Pons (tissue), 1 donor: ENCODE measurements at places on chromosomes 4 and X.
A peak's percentile ranks its signal among the peaks of the same experiment; 100 is the strongest.

DNA sequence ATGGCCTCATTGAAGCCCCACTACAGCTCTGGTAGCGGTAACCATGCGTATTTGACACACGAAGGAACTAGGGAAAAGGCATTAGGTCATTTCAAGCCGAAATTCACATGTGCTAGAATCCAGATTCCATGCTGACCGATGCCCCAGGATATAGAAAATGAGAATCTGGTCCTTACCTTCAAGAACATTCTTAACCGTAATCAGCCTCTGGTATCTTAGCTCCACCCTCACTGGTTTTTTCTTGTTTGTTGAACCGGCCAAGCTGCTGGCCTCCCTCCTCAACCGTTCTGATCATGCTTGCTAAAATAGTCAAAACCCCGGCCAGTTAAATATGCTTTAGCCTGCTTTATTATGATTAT, 876 bp downstream of the HPRT1 start:
- DNase-seq = no peak

- DNase-seq = no peak
Measured at GRCh38 chrX:47610511-47610910, 9.1 kb downstream of the SYN1 start.

DNA sequence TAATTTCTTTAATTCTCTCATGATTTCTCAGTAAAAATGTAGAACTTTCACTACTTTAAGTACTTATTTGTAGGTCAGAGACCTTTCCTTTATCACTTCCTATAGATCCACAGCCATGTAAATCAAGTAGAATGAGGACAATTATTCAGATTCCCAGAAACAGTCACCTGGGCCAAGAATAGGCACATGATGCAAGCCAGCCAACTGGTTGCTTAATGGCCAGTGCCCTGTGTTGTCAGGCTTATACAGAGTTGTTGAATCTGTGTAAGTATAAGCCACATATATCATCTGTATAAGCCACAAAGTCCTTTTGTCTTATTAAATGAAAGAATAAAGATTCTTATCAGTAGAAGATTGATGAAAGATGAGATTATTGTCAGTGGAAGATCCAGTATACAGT, 5.2 kb downstream of the BANK1 start:
- no peak for DNase-seq

GRCh38 chr4:67327245-67328017, 217.9 kb downstream of the CENPC start:
- DNase-seq = peak; percentile 78

- no peak for DNase-seq
Measured at GRCh38 chr4:166546009-166546408, 673.0 kb downstream of the TLL1 start.

GRCh38 chrX:153684467-153685155, 3.1 kb upstream of the SLC6A8 start:
- DNase-seq = no peak

DNA sequence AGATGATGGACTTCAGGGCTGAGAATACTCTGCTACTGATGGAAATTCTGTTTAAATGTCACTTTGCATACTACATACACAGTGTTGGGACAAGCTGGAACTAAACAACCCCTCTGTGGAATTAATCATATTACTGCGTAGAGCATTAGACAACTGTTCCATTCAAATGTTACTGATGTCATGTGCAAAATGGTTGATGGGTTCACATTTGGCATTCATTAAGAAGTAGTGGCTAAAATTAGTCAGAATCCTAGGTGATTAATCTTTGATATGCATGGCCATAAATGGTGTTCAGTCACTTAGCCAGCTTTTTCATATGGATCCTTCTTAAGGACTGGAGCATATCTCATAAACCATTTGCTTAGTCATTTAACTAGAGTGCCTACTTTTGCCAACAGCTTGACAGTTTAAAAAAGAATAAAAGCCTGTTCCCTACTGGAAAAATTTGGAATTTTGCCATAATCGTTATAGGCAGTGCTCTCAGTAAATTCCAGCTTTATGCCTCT, 105.2 kb downstream of the RNF150 start:
- no peak for DNase-seq

- DNase-seq = no peak
Measured at GRCh38 chrX:122869171-122869570, 314.9 kb upstream of the GRIA3 start.

GRCh38 chrX:148540114-148540513, 39.7 kb downstream of the AFF2 start:
- DNase-seq = no peak

DNA sequence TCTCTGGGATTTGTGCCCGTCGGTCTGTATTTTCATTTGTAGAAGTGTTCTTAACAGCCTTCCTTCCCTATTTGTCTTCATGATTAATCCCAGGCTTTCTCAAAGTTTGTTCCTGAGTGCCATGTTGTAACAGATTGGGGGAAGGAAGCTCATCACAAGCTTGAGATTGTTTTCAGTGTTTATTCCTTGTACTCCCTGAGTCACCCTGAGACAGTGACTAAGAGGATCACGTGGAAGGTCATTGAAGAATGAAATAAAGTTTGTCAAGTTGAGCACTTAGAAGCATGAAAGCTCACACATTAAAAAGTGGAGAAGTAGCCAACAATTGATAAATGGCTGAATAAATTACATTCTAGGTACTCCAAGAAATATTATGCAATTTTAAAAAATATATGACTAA, 153.5 kb upstream of the FAM241A start:
- no peak for DNase-seq

DNA sequence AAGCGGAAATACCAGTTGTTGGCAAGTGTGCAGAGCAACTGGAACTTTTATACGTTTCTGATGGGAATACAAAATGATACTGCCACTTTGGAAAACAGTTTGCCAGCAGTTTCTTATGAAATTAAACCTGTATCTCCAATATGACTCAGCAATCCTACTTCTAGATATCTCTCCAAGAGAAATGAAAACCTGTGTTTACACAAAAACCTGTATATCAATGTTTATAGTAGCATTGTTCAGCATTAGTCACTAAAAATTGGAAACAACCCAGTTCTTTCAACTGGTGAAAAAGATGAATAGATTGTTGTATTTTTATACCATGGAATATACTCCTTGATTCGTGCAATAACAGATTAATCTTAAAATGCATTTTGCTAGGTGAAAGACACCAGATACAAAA, 26.8 kb downstream of the ATP7A start:
- no peak for DNase-seq
